ENCODE measurements at places on chromosomes 16 and 17.

GRCh38 chr16:90077757-90078578 lies 837 bp upstream of the PRDM7 start:
- DNase-seq = no peak

GRCh38 chr17:7886227-7887037 lies 2.2 kb upstream of the CHD3 start:
- DNase-seq = no peak

- no peak for DNase-seq
Observed at GRCh38 chr16:48049847-48050246, 105.9 kb downstream of the ABCC12 start.

DNA sequence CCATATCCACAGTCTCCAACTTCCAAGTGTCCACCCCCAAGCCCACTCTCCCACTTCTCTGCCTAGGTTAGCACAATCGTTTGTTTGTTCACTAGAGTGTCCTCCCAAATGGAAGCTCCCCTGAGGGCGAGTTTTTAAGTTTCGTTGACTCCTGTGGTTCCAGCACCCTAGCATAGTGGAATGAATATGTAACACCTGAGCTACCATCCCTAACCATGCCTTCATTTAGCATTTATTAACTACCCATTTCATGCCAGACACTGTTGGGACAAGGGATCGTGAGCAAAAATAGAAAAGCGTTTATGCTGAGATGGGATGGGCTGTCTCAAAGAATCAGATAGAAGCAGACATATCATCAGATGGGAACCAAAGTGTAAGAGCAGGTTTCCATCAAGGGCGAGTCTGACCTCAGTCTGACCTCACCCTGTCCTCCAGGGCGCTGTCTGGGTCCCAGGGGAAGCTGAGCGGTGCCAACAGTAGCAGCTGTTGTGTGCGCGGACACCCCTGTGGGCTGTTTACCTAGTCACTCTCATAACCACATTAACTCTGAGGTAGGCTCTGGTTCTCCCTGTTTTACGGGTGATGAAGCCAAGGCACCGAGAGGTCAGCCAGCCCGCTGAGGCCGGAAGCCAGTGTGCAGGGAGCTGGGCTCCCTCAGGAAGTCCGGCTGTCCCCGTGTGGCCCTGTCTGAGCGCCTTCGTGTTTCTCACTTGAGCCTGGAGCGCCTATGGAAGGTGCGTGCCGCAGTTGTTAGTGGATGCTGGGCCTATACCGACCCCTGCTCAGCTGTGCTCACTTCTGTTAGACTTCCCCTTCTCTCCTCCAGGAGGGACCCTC lies 6.2 kb downstream of the CNP start:
- DNase-seq = peak; percentile 50

GRCh38 chr16:85850344-85850880 lies 48.5 kb upstream of the IRF8 start:
- DNase-seq = no peak

- no peak for DNase-seq
Observed at GRCh38 chr16:8088820-8089338, 501.4 kb downstream of the TMEM114 start.

GRCh38 chr16:3872216-3872895 lies 8.2 kb downstream of the CREBBP start:
- DNase-seq = no peak

GRCh38 chr16:85329059-85329812 lies 217.0 kb upstream of the CIBAR2 start:
- DNase-seq = no peak

GRCh38 chr17:6453279-6454024 lies 9.2 kb downstream of the PIMREG start:
- no peak for DNase-seq

- no peak for DNase-seq
Observed at GRCh38 chr17:27800522-27800921, at the start of gene NOS2. Gene NOS2, minus strand, starts transcription at chr17:27800529. Its CDS starts 1,720 bp downstream, at chr17:27798809.

DNA sequence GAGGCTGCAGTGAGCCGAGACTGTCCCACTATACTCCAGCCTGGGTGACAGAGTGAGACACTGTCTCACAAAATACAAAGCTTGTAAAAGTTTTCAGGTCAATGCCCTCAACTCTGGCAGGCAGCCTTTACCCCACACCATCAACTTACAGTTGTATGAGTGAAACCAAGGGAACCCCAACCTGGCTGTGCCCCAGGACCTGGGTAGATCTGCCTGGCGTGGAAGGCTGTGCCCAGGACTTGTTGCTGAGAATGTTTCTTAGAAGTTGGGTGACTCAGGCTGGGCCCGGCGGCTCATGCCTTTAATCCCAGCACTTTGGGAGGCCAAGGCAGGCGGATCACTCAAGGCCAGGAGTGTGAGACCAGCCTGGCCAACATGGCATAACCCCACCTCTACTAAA lies 7.8 kb downstream of the CES3 start:
- DNase-seq = no peak

- peak; percentile 5 for DNase-seq
Observed at GRCh38 chr17:79674506-79675412, 56.0 kb upstream of the ENPP7 start.

GRCh38 chr16:74605746-74606520 lies 981 bp downstream of the GLG1 start:
- DNase-seq = no peak

- no peak for DNase-seq
Observed at GRCh38 chr16:56709443-56710040, 20.4 kb upstream of the NUP93 start.

DNA sequence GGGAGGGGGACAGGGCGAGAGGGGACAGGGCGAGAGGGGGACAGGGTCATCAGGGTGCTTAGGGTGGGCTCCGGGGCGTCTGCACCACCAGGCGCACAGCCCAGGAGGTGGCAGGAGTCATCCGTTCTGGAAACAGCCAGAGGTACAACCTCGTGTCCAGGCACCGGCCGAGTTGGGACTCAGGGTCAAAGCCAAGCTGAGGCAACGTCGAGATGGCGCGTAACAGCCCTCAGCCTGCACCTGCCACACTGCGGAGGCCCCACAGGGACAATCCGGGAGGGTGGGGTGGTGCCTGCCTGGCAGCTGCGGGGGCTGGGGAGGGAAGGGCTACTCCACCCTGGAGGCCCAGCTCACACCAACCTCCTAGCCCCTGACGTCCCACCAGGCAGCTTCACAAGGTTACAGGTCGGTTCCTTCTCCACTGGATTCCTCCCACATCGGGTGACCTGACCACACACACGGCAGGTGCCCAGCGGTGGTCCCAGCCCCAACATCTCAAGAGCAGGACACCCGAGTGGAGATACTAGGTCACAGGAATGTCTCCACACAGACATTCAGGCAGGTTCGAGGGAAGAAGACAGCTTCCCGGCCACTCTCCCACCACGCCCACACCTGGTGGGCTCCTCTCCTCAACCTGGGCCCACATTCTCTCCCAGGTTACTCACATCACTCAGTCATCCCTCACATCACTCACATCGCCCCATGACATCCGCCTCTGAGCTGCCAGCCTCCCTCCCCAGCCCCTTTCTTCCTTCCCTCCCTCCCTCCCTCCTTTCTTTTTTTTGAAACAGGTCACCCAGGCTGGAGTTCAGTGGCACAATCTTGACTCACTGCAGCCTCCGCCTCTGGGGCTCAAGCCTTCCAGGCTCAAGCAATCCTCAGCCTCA lies 47.3 kb downstream of the RPH3AL start:
- DNase-seq = no peak

DNA sequence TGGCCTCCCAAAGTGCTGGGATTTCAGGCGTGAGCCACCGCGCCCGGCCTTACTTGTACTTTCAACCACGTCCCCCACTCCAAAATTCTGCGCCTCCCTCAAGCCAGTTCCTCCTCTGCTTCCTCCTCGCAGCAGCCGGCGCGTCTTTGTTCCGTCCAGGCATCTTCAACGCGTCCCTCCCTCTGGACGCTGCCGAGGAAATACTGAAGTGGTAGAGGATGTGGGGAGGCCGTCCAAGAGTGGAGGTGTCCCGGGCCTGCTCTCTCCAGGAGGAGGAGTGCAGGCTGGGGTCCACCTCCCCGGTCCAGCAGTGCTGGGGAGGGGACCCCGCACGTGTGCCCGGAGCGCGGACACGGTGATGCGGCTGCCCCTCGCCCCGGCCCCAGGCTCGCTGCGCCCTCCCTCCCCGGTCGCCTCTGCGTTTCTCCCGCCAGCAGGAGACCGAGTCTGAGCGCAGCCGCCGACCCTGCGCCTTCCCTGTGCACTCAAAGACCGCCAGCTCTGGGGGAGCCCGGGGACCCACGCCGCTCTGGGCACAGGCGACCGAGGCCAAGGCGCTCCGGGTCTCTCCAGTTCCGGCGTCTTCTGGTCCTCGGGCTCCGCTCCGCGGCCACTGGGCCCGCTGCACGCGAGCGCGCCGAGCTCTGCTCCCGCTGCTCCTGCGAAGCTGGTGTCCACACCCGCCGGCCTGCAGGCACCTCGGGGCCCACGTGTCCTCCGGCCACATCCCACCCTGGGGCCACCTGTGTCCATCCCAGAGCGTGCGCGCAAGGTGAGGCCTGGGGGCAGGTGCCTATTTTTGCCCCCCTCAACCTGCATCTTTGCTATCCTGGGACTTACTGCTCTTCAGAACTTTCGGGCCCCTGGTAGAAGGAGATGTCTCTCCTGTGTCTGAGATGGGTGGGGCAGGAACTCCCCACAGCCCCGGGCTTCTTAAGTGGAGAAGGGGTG lies 31.7 kb downstream of the OSBPL7 start:
- peak; percentile 47 for DNase-seq

DNA sequence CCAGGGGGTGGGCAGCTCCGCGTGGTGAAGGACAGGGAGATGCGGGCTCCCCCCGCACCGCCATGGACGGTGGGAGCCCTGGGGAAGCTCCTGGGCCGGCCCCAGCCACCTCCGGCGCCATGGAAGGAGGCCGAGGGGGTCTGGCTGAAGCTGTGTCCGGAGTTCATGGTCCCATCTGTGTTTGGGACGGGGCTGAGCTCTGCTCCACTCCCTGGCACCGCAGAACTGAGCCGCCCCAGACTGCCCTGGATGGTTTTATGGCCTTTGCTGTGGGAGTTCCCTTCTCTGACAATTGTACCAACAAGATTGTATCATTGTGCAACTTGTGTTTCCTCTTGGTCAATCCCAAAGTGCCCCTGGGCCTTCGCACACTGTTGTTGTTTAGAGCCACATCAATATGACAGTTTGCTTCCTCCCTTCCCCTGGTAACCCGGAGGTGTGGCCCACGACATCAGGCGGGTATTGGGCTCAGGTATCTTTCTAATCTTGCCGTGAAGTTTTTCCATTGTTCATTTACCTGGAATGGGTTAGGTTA lies 942 bp downstream of the KRT23 start:
- no peak for DNase-seq

DNA sequence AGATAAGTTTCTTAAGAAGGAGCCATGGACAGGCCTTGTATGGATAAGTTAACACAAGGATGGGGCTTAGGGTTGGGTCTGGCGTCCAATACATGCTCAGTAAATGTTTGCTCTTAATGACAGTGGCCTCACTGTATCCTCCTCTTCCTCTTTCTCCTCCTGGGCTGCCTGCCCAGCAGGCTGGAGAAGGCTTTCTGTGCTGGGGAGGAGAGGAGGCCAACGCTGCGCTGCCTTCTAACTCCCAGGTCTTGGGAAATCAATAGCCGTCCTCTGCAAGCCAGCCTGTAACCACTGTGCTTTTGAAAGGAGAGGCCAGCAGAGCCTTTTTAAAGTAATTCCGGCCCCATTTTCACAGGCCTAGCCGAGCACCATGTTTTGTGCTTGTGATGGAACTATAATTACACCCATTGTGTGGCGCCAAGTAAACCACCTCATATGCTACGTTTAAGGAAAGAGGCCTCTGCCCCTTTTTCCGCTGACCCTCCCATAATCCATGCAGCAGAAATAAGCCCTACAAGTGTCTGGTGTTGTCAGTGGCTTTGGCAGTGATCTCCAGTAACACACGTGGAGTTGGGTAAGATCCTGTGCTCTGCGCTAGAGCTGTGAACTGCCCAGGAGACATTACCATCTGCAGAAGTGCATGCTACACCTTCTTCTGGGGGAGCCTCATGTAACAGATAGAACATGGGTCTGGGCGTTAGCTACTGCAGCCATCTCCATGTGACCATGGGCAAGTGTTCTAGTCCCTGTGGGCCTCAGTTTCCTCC lies 368.2 kb downstream of the SNX29 start:
- no peak for DNase-seq

- DNase-seq = peak; percentile 65
Observed at GRCh38 chr17:56908001-56908542, 5.8 kb downstream of the TRIM25 start.

- no peak for DNase-seq
Observed at GRCh38 chr17:51526507-51526906, 266.2 kb downstream of the UTP18 start.

- DNase-seq = no peak
Observed at GRCh38 chr17:5809580-5810188, 225.4 kb upstream of the NLRP1 start.

- DNase-seq = no peak
Observed at GRCh38 chr17:2436316-2436905, 35.6 kb upstream of the MNT start.

DNA sequence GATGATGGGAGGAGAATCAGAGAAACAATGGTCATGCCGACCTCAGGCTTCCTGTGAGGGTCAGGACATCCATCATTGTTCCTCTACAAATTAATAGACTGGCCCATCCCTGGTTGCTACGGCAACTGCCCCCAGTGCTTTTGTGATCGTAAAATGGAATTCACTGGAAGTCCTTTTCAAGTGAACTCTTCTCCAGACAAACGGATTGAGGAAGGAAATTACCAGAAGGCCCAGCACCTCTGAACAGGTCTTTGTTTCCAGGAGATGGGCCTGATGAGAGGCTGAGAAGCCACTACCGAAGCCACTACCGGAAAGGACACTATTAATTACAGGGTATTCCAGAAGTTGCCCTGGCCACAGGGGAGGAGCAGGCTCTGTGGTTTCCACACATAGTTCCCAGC lies 126.0 kb downstream of the MGAT5B start:
- no peak for DNase-seq

GRCh38 chr16:69201787-69202186 lies 14.8 kb downstream of the SNTB2 start:
- no peak for DNase-seq

GRCh38 chr17:42403150-42403549 lies 14.9 kb upstream of the STAT3 start:
- DNase-seq = no peak

DNA sequence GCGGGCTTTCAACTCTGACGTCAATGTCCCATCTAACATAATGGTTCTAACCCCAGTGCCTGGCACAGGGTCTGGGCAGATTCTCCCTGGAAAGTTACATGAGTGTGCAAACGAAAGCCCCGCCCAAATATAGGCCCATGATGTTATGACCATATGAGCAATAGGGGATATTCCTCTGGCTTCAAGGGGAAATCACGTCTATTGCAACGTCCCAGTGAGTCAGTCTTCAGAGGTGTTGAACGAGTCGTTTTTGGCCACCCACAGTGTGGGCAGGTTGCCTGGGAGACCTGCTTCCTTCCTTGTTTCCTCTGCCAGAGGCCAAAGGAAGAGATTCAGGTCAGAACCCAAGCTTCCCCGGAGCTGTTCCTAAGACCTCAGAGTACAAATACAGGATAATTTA lies 30.3 kb downstream of the PIK3R5 start:
- DNase-seq = no peak

All from left ventricle myocardium inferior (tissue), 1 donor.